GM19239 (cell line): ENCODE measurements at places on chromosomes 7 and 10.
A peak's percentile ranks its signal among the peaks of the same experiment; 100 is the strongest.

- DNase-seq, result no peak
Measured at GRCh38 chr7:11231190-11231589, 257.5 kb downstream of the PHF14 start.

- DNase-seq, result no peak
Measured at GRCh38 chr7:108037741-108038140, 34.8 kb upstream of the LAMB1 start.

DNA sequence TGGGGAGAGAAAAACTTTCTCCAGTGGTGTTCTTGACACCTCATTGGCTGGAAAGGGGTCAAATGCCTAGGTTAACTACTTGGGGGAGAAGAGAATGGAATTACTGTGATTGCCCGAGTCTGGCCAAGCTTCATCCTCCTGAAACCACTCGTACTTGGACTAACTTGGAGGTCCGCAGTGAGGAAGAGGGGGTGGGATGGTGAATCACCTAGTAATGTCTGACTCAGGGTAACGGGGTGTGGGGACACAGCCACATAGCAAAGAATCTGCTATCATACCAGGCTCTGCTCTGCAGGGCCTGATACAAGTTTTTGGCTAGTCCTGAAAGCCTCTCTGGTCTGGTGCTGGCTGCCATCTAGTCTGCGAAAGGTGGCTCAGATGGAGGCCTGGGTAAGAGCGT is 190.9 kb downstream of the RPS24 start:
- DNase-seq, result no peak

- no peak for DNase-seq
Measured at GRCh38 chr10:75250934-75251333, 15.2 kb upstream of the COMTD1 start.

- DNase-seq, result no peak
Measured at GRCh38 chr7:114916261-114916892, 5.5 kb upstream of the MDFIC start.

- DNase-seq, result no peak
Measured at GRCh38 chr7:33191340-33191739, 62.0 kb downstream of the BBS9 start.

GRCh38 chr10:46255801-46256747 is 30.7 kb upstream of the ANTXRL start:
- peak; percentile 58 for DNase-seq

- no peak for DNase-seq
Measured at GRCh38 chr10:113540845-113541548, 11.9 kb upstream of the HABP2 start.

GRCh38 chr10:71448146-71448545 is 51.4 kb downstream of the CDH23 start:
- DNase-seq, result no peak

DNA sequence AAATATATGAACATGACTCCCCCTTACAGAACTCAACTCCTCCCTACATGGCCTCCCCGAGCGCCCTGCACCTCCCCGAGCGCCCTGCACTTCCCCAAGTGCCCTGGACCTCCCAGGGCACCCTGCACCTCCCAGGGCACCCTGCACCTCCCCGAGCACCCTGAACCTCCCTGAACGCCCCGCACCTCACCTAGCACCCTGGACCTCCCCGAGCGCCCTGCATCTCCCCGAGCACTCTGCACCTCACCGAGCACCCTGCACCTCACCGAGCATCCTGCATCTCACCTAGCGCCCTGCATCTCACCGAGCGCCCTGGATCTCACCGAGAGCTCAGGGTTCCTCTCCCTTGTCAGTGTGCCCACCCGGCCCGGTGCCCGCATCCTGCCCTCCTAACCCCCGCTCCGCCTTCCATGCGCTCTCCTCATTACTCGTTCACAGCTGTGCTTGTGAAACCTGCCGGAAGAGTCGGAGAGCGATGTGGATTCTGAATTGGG is 134.3 kb downstream of the ACTR3B start:
- DNase-seq, result no peak

DNA sequence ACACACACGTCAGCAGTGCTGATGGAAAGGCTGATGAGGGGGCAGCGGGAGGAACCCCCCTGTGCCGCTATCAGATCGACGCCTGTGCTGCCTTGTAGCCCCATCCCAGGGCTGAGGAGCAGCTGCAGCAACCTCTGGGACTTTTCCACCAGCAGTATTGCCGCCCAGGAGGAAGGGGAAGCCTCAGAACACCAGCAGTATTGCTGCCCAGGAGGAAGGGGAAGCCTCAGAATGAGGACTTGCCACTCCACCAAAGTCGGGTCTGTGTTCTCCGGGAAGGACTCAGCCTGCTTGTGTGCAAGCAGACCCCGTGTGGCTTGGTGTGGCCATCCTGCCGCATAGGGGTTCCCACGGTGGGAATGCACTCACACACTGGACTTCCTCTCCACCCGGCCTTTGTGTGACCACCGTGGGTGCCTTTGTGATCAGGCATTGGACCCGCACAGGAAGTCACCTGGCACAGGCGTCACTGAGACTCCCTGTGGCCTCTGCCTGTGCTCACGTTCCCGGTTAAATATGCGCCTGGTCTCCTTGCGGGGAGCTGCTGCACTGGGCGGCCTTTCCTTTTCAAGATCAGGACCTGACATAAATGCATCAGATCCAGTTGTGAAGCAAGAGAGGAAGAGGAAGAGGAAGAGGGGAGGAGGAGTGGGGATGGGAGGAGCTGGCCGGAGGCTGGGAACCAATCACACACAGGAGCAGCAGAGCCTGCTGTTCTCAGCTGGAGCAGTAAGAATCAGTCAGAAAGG is 248.5 kb downstream of the DNAJB6 start:
- DNase-seq, result no peak

DNA sequence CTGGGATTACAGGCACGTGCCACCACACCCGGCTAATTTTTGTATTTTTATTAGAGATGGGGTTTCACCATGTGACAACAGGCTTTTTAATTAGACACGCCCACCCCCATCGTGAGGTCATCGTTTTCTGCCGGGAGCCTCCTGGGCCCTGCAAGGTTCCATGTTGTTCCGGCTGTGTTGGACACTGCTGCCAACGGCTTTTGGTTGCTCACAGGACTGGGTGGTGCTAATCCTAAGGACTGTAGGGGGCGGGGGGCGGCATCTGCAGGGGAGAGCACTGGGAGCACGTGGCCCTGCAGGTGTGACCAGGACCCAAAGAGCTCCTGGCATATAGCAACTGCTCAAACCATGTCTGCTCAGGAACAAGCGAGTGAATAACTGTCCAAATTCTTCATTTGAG is 29.5 kb upstream of the INSIG1 start:
- DNase-seq, result no peak

DNA sequence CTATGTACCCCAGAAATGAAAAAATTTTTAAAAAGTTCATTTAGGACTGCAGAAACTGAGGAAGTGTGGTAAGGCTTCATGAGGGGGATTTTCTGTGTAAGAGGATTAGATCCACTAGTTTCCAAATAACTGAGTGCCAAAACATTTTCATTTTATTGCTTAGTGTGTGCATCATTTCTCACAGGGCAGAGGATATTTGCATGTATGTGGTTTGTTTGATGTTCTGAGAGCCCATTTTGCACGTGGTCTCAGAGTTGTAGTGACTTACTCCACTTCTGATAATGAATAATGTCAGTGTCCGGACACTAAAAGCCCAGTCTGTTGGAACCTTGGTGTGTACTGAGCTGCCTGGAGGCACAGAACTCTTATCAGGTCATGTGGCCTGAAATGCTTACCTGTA is 299.9 kb downstream of the AUTS2 start:
- DNase-seq, result no peak

DNA sequence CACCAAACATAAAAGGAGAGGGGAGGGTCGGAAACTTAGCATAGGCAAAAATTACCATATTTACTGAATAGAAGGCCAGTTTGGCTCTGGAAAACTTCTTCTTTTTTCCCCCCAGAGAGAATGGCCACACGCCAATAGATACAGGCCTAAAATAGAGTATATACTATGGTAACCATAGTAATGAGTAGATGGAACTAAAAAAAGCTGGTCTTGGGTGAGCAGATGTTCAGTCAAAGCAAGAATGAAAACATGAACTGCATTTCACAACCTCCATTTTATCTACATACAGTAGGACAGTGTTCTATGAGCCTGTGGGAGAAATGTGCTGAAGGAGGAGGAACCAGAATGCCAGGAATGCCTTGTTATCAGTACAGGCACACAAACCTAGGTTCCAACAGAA is 141.7 kb upstream of the SEMA3A start:
- DNase-seq, result no peak

DNA sequence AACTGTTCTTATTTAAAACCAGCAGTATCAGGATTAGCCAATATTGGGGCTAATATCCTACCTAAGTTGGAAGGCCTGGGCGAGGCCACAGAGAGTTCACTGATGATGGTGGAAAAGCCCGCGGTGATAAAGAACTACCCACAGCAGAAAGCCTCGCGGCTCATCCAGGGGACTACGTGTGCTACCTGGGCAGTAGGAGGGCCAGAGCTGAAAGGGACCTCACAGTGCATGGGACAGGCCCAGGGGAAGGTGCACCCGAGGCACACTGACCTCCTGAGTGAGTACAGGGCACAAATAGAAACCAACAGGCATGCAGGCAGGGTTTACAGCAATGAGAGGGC is 1.4 kb downstream of the WDR86 start:
- no peak for DNase-seq

- no peak for DNase-seq
Measured at GRCh38 chr7:89238156-89238555, 442.6 kb upstream of the TEX47 start.

- no peak for DNase-seq
Measured at GRCh38 chr10:74822521-74823089, 3.8 kb upstream of the KAT6B start.

- DNase-seq, result no peak
Measured at GRCh38 chr10:30847199-30847598, 184.5 kb downstream of the ZNF438 start.
